ENCODE measurements at places on chromosomes 4 and X.

DNA sequence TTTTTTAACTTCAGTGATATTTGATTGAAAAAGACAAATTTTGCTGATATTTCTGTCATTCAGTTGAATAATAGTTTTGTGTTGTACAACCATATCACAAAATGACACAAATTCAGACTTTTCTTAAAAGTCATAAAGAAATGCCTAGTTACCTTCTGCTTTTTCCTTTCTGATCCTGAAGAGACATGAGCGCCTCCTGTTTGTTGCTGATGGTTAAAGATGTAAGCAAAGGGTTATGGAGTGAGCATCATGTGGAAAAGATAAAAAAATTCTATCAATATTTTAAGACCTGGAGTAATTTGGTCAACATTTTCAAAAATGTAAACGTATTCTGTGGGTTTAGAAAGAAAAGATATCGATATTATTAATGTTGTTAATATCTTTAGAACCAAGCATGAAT lies 669.9 kb upstream of the NR3C2 start:
- no peak for DNase-seq

- no peak for DNase-seq
Observed at GRCh38 chr4:30632751-30633150, 87.4 kb upstream of the PCDH7 start.

DNA sequence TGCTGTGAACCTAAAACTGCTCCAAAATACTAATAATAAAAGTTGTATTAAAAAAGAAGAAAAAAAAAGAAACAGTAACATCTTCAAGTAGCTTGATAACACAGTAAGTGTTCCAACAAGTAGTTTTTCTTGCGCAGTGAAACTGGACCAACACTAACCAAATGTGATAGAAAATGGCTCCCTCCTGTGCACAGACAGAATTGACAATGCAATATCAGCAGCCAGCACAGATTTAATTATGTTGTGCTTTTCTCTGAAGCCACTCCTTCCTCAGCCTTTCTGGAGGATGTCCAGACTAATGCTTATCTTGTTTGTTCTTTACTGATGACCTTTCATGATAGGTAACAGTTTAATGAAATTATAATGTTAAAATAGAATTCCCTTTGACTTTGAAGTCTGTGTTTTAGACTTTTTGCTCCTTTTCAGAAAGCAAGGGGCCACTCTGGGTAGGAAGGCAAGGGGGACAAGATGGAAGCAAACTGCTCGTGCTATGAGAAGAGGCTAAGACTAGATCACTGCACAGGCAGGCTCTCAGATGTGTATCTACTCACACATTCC lies 147.1 kb upstream of the RPL34 start:
- DNase-seq, result no peak

DNA sequence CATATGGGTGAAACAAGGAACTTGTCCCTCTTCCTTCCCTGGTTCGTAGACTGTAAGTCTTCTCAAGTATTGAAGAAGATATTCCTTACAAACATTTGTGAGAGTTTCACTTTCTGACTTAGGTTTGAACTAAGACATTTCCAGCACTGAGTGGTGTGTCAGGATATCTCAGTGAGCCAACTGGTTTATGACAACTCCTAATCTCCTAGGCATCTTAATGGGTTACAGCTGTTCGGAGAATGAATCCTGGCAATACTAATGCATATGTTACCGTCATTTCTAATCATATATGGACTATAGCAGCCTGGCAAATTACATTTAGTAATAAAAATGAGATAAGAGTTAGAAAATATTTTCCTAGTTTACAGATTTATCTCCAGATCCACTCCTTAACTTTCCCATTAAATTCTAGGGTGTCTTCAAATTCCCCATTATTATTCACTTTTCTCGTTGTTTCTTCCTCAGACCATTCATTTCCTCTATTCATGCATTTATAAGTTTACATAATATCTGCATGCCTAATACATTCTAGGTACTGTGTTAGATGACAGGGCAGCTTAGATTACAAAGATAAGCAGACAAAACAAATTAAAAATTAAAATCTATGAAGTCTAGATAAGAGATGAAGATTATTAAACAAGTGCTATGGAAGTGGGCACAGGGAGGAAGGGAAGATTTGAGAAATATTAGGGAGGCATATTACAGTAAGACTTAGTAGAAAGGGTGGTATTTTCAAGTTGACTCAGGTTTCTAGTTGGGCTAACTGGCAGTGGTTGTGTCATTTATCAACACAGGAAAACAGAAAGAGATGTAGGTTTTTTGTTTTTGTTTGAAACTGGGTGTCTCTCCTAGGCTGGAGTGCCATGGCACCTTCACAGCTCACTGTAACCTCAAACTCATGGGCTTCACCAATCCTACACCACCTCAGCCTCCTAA lies 173.9 kb downstream of the WDFY3 start:
- no peak for DNase-seq

GRCh38 chrX:117274965-117275364 lies 812.2 kb upstream of the CT83 start:
- DNase-seq, result peak; percentile 37

DNA sequence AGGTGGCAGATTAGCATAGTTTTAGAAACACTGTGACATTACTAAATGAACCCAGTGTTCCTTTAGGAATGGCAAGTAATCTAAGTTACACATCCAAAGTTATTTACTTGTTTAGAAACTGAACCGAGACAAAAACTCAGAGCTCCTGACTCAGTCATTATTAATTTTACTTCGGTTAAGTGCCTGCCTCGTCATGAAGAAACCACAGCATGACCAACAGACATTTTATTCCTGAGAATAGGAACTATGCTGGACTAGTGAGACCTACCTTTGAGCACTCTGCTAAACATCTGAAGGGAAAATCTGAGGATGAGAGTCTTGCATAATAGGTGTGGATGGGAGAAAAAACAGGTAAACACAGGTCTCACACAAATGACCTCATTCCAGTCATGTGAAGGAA lies 2.5 kb downstream of the BEX1 start:
- no peak for DNase-seq

DNA sequence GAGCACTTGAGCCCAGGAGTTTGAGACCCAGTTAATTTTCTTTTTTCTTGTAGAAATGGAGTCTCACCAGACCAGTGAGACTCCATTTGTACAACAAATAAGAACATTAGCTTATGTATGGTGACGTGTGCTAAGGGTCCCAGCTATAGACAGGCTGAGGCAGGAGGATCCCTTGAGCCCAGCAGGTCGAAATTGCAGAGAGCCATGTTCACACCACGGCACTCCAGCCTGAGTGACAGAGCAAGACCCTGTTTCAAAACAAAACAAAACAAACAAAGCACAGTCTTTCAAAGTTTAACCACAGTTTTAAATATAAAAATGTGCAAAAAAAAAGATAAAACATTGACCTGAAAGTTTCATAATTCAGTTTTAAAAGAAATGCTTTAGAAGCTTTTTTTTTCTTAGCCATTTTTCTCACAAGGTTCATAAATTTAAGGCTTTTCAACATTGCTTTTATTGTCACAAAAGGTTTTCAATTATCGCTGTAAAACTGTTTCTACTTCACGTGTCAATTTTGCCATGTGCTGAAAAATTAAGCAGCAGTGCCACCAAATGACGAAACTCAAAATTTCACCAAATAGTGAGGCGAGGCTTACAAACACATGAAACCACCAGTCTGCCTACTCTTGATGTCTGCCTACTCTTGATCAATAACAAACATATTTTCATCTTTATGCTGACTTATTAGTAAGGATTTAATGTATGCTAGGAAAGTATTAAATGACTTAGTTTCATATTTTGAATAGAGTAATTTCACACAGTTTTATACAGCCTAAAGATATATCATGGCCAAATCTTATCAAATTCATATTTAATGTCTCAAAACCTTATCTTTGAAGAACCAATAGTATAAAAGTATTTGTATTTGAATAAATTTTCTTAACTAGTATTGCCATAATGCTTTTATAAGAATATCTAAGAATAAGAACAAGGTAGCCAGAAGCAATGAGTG lies 126.3 kb downstream of the NEK1 start:
- peak; percentile 13 for DNase-seq

DNA sequence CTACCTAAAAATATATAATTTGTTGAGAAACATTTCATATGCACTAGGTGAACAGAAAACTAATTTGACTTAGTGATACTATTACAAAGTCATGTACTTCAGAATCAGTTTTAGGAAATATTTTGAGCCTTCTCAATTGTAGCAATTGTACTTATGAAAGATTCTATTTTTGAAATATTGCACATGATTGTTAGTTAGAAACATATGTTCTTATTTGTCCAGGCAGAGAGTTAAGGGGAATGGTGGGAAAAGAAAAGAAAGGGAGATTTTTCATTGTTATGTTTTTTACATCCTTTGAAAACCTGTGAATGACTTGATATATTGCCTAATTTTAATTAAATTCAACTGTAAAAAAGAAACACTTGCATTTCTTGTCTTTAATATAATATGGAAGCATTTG lies 66.0 kb downstream of the GLRB start:
- DNase-seq, result no peak

DNA sequence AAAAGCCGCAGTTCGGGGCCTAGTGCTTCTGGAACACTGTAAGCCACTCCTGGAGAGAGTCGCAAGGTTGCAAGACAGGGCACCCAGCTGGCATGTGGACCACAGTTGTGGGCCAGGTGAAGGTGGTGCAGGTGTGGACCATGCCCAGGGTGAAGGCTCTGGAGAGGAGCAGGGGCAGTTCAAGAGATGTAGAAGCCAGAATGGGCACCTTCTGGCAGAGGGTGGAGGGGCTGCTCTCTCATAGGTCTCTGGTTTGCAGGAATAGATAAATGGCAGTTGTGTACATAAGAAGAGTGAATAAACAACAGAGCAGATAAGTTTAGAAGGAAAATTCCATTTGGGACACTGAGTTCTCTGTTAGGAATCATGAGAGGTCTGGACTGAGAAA lies 38.6 kb downstream of the TNIP3 start:
- DNase-seq, result no peak

GRCh38 chrX:110675886-110676285 lies 119.7 kb downstream of the CHRDL1 start:
- DNase-seq, result no peak

DNA sequence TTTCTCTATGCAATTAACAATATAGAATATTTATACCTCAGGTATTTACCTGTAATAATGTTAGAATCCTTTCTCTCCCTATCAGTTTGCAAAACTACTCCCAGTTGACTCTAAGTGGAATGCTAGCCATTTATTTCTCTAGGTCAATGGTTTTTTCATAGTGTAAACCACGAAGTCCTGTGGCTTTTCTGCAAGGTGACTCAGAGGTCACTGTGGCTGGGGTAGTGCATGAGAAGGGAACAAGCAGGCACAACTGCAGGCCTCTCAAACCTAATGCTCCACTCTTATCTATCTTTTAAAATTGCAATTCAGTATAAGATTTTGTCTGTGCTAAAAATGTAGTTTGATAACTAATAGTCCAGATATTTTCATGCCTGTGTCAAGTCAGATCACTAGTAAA lies 159.4 kb downstream of the ANTXR2 start:
- DNase-seq, result no peak

- no peak for DNase-seq
Observed at GRCh38 chr4:144183165-144183564, 42.6 kb upstream of the GYPA start.

DNA sequence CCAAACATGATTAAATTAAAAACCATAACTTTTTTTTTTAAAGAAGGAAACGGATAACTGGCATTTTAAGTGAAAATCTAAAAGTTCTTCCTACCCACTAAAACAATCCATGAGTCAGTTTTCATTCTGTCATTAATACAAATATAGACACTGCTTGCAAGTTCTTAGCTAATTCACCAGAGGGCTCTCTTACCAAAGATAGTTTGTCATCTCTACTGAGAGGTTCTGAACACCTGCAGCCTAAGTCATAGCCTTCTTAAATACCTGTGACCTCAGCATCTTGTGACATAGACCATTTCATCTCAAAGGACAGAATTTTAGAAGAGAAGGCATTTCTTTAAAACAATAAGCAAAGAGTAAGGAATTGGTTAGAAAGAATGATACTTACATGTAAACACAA lies 65.3 kb upstream of the FAM120C start:
- peak; percentile 3 for DNase-seq

DNA sequence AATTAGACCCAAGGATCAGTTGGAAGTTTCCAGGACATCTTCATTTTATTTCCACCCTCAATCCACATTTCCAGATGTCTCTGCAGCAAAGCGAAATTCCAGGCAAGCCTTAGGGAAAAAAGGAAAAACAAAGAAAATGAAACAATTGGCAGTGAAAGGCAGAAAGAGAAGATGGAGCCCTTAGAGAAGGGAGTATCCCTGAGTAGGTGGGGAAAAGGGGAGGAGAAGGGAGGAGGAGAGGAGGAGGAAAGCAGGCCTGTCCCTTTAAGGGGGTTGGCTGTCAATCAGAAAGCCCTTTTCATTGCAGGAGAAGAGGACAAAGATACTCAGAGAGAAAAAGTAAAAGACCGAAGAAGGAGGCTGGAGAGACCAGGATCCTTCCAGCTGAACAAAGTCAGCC lies at the start of gene PLP1:
Gene PLP1, plus strand, starts transcription at position 295 of the 400 bp plus-strand sequence. CDS start 156 bp downstream, outside the sequence.
- DNase-seq, result no peak

DNA sequence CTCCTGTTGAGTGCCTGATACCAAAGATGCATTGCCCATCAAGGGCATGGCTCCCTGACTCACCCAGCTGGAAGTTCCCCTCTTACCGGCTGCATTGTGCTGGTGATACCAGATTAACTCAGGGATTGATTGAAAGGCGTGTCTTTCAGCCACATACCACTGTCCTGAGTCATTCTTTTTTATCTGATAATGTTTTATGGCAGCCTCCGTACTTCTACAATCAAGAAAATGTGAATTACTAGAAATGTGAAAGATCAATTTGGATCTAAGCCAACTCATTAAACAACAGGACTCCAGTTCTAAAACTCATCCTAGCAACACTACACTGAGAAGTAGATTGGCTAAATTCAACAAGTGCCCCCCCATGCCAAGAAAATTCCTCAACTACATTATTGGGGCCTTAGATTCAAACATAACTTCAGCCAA lies 40.0 kb downstream of the TXK start:
- no peak for DNase-seq

GRCh38 chrX:39818750-39819149 lies 279.0 kb downstream of the BCOR start:
- DNase-seq, result no peak

- DNase-seq, result no peak
Observed at GRCh38 chrX:37753384-37753783, 26.5 kb upstream of the CYBB start.

GRCh38 chrX:150361070-150361776 lies 1.9 kb upstream of the MAMLD1 start:
- DNase-seq, result no peak

GRCh38 chr4:182916483-182917181 lies 554 bp downstream of the DCTD start:
- DNase-seq, result no peak

- peak; percentile 27 for DNase-seq
Observed at GRCh38 chr4:87973283-87974169, 2.0 kb upstream of the SPP1 start.

- DNase-seq, result no peak
Observed at GRCh38 chr4:145939441-145939750, 773 bp upstream of the ZNF827 start.

GRCh38 chr4:37244583-37245390 lies at the start of gene NWD2:
Gene NWD2 (plus strand): TSS chr4:37244743. CDS start chr4:37245068, 325 bp downstream.
- DNase-seq, result no peak

GRCh38 chr4:141283563-141283962 lies 62.9 kb downstream of the ZNF330 start:
- DNase-seq, result no peak
